ENCODE measurements at places on chromosomes 2 and 18.

DNA sequence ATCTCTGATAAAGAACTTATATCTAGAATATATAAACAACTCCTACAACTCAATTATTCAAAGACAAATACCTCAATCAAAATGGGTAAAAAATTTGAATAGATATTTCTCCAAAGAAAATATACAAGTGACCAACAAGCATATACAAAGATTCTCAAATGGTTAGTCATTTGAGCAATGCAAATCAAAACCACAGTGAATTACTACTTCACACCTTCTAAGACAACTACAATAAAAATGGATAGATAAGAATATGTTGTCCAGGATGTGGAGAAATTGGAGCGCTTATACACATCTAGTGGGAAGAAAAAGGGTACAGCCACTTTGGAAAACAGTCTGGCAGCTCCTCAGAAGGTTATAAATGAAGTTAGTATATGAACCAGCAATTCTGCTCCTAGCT is 332.9 kb downstream of the TGIF1 start:
- no peak for DNase-seq

DNA sequence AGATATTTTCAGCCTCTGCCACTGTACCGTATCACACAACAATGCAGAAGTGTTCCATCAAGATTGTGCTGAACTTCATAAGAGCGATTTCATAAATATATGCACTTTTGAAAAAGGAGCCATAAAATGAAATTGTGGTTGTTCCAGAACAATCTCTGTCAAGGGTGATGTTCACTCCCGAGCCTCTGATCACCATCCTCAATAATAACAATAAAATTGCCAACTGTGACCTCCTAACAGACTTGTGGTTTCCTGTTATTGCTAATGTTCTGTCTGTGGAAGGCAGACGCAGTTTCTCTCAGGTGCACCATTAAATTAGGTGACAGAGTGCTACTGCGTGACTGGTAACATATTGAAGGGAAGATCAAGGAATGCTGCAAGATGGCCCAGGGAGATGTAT is 383.7 kb downstream of the SOCS6 start:
- DNase-seq = peak; percentile 8

DNA sequence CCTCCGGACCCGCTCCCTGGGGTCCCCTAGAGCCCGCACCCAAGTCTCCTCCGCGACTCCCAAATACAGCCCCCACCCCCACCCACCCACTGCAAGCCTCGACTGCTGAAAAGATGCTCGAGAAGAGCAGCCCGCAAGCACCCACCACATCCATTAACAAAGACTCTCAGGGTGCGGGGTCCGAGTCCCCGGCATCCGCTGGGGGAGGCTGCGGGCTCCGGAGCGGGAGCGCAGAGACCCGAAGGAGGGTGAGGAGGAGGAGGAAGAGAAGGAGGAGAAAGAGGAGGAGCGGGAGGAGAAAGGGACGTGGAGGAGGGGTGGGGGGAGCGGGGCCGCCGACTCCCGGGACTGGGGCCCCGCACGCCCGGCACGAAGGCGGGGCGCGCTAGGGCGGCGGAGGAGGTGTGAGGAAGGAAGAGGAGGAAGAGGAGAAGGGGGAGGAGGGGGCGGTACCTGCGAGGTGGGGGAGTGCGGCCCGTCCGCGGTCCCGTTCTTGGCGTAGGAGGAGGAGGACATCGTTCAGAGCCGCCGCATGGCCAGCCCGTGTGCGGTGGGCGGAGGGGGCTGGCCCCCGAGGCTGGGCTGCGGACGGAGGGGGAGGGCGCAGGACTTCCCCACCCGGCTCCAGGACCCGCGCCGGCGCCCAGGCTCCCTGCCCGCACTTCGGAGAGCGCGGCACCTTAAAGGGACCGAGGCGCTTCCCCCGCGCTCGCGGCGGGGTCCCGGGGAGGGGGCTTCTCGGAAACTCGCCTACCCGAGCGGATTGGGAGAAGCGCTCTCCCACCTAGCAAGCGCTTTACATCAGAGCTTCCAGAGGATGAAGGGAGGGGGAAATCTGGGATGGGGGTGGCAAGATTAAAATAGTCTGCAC is at the start of gene CACNB4:
TSS of gene CACNB4 (minus strand) at position 549 of the 871 bp plus-strand sequence.
- no peak for DNase-seq

- no peak for DNase-seq
Observed at GRCh38 chr2:105102001-105102400, 64.1 kb downstream of the MRPS9 start.

DNA sequence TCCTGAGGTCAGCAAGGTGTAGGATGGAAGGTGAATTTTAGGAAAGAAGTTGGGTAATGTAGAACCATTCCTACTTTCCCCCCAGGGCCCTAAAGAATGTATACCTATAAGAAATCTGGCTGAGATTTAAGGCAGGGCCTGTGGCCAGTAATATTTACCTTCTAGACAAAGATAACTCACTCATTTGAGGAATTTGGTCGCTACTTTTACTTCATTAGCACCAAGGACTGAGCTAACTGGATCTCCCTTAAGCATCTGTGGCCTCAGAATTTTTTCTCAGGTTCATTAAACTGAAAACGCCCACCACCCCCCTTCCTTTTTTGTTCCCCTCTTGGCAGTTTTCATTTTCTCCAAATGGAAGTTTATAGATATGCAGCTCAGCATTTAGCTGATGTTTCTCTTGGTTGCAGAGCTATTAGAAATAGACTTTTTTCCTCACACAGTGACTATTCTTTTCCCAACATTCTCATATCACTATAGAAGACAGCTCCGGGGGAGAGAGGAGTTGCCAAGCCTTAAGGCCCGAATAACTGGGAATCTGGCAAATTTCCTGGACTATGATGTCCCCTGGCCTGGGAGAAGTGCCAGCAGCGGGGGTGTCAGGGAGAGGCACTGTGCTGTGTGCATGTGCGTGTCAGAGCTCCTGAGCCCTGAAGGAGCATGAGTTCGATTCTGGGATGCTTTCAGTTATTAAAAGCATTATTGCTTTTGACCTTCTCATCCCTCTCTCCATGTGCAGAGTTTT is 310.9 kb downstream of the PRKCE start:
- no peak for DNase-seq

DNA sequence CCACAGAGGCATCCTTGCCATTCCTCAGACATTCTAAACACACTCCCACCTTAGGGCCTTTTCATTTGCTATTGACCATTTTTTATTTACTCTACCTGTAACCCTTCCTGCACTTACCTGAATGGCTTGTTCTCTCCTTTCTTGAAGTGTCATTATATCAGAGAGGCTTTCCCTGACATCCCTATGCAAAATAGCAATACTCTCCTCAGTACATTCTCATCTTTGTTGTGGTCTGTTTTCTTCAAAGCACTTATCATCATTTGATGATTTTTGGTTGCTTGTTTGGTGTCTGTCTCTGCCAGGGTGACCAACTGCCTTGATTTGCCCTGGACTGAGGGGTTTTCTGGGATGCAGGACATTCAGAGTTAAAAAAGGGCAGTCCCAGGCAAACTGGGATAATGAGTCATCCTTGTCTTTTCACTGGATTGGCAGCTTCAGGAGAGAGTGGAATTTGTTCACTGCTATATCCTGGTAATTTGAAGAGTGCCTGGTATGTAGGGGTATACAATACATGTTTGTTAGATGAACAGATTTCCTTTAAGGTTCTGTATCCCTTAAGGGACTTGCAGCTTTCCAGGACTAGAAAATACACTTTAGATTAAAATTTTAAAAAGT is 102.4 kb downstream of the BABAM2 start:
- no peak for DNase-seq

DNA sequence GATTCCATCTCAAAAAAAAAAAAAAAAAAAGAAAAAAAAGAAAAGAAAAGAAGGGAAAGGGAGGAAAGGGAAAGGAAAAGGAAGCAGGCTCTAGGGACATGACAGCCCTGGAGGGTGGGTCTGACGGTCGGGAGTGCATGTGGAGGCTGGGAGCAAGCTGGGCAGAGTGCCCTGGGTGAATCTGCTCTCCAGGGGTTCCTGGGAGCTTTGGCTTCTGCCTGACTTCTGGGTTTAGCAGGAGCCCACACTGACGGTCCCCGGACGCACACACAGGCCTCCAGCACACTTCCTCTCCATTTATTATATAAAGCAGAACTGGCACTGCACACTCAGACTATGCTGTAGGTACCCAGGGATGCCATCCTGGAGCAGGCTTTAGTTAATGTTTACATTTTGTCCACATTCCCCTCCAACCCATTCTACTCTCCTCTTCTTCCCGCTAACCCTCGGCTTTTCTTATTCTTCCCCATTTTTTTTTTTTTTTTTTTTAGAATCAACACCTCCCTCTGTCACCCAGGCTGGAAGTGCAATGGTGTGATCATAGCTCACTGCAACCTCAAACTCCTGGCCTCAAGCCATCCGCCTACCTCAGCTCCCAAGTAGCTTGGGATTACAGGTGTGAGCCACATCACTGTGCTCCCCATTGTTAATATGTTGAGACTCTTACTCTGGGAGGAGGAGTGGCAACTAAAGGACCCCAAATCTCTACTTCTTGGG is 151.1 kb upstream of the SLC1A4 start:
- no peak for DNase-seq

DNA sequence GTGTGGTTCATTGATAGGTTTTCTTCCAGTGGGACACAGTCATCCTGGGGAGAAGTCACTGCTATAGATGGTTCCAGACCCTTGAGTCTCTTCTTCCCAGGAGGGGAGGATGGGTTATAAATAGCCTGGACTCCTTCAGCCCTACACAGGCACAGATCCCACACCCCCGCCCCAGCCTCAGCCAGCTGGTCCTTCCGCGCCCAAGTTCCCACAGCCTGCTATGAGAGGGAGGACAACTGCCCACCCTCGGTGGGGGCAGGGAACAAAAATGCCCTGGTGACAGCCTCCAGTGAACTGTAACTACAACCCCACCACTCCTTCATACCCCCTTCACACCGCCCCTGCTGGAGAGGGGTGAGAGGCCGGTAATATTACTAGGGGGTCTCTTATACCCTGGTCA is 3.2 kb downstream of the ZBTB7C start:
- DNase-seq = no peak

DNA sequence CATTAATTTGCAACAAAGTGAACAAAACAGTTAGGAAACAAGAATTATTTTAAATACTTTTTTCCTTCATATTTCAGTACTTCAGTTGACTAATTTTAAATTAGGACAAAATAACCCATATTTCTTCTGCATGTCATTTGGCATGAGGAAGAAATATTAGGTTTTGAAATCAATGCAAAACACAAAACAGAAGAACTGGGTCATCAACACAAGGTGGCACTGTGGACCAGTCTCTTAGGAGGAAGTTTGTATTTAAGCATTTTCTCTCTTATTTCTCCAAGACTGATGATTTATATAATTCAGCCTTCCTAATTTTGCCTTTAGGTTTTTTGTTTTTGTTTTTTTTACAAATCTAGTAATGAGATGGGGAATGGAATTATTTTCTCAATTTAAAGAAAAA is 352.8 kb upstream of the KCNH7 start:
- no peak for DNase-seq

DNA sequence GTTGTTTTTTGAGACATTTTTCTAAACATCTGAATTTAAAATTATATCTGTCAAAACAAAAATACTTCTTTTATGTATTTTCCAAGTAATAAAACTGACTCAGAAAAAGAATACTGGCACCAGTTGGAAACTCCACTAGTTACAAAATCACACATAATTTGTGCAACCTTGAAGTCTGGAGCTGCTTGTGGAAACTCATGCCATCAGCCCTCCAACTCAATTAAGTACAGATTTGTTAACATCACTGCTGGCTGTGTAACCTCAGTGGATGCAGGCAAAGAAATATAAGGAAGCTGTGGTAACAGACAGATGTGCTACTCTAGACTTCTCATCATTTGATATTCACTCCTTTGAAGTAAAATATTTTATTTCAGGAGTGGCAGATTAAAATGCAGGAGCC is 30.0 kb upstream of the RAPH1 start:
- no peak for DNase-seq

DNA sequence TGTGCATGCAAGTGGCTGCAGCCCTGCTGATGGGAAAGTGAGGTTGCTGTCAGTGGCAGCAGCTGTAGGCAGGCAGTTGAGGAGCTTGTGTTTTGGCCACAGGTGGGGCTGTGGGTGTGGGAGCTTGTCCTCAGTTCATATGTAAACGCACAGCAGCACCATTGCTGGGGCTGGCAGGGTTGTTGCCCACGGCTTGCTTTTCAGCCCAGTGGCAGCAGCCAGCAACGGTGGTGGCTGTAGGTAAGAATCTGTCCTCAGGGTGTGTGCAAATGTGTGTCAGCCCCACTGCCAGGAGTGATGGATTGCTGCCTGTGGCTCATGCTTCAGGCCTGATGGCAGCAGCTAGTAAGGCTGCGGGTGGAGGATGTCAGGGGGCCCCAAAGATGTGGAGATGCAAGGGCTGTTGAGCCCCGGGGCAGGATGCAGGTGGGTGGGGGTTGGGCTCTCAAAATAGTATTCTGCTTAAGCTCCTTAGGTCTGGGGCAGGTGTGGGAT is 141.3 kb upstream of the THUMPD2 start:
- no peak for DNase-seq

GRCh38 chr2:26432859-26433258 is 31.1 kb downstream of the DRC1 start:
- no peak for DNase-seq

GRCh38 chr2:144213797-144214196 is 306.1 kb downstream of the ZEB2 start:
- no peak for DNase-seq

DNA sequence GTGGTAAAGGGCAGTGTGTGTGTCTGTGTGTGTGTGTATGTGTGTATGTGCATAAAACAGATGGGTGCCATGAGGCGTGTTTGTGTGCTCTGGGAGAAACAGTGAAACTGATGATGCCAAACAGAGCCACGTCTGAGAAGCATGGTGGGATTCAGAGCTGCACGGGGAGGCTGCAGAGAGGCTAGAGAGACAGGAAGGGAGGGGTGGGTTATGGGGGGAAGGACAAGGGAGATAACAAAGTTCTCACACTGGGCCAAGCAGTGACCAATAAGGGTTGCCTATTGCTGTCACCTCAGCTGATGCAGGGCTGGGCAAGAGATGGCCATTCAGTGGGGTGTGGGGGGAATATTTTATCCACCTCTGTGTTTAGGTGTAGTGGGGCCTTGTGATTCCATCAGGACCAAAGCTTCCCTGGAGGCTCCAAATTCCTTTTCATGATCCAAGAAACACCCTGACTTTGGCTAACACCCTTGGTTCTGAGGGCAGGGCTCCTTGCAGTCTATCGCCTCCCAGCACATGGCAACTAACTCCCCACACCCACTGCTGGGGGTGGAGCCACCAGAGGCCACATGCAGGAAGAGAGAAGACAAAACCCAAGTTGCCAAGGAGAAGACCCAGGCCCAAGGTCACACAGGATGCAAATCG is 54.2 kb upstream of the POMC start:
- DNase-seq = no peak

DNA sequence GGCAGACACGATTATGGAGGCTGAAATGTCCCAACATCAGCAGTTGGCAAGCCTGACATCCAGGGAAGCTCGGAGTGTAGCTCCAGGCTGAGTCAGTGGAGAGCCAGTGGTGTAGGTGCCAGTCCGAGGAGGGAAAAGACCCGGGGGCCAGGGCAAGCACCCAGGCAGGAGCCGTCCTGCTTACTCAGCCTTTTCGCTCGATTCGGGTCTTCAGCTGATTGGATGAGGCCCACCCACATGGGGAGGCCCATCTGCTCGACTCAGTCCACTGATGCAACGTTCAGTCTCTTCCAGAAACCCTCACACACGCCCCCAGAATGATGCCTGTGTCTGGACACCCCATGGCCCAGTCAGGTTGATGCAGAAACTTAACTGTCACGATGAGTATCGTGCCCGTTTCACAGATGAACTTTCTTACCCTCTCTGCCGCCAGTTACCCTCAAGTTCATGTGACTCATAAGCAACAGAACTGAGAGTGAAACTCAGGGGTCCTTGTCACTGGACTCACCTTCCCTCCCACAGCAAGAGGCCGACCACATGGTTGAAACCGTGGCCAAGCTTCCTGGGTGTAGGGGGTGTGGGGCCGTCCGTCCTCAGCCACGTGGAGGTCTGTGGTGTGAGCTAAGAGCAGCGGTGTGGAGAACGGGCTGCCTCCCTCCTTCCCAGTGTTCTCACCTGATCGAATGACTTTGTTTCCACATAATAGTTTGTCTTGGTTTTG is 197.4 kb upstream of the HDAC4 start:
- DNase-seq = no peak

Measured in activated gamma-delta T cell treated with Interleukin-2 at 50 U/mL for 16 hours (primary cell).